ENCODE measurements at places on chromosomes 2 and 18.

DNA sequence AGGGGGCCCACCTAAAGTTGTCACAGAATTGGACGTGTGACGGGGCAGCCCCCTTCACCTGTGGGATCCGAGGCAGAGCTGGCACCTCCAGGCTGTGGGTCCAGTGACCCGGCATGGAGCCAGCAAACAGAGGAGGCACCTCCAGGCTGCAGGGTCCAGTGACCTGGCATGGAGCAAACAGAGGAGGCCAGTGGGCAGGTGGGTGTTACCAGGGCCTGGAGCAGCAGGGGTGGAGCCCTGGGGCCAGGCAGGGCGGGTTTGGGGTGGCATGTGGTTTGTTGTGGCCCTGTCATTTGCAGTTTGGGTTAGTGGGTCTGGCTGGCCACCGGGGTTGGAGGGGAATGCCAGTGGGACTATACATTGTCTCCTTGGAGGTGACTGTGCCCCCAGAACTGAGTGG, 68.2 kb downstream of the HPCAL1 start:
- no peak for DNase-seq

DNA sequence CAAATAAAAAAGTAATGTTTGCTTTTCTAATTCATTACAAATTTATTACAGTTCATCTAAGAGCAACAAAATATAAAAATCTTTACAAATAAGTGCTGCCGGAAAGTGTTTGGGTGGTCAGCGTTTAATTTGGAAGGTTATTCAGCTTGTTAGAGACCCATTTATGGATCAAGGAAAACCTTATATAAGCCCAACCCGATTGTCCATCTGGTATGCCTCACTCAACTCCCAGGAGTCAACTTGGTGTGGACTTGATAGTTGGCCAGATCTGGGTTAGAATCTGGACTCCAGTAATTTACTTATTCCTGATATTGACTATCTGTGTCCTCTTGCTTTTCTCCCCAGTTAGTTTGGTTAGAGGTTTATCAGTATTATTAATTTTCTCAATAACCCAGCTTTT, 106.2 kb downstream of the KCTD1 start:
- no peak for DNase-seq

DNA sequence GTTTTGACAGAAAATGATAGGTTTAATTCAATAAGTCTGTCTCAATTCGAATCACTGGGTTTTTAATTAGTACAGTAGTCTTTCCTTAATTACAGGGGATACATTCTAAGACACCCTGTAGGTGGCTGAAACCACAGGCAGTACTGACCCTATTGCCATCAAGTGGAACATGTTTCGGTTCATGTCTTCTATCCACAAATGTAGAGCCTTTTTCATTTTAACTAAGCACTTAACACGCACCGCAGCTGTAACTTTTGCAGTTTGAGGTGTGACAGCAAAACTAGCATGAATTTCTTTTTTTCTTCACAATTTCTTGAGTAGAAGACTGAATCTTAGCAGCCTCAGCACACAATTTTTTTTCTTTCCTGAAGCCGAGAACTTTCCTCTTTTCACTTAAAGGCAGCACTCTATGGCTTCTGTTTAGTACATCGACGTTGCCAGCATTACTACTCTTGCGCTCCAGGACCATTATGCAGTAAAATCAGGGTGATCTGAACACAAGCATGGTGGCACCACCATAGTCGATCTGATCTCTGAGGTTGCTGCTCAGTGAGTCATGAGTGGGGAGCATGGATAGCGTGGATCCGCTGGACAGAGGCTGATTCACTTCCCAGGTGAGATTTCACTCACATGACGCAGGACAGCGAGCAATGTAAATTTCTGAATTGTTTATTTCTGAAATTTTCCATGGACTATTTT, 805.1 kb downstream of the RNF144A start:
- DNase-seq, result no peak

DNA sequence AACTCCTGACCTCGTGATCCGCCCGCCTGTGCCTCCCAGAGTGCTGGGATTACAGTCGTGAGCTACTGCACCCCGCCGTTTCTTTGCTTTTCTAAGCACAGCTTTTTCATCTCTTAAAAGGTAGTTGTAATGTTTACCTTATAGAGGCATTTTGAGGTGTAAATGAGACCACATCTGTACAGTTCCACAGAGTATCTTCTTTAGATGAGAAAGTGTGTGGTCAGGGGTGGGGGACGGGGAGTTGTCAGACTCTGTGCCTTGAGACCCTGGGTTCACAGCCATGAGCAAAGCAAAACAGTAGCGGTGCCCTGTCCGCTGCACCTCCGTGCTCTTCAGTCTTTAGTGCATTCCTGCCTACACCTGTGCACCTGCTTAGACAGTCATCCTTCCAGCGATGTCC, 251.6 kb downstream of the ZNF407 start:
- DNase-seq, result no peak

DNA sequence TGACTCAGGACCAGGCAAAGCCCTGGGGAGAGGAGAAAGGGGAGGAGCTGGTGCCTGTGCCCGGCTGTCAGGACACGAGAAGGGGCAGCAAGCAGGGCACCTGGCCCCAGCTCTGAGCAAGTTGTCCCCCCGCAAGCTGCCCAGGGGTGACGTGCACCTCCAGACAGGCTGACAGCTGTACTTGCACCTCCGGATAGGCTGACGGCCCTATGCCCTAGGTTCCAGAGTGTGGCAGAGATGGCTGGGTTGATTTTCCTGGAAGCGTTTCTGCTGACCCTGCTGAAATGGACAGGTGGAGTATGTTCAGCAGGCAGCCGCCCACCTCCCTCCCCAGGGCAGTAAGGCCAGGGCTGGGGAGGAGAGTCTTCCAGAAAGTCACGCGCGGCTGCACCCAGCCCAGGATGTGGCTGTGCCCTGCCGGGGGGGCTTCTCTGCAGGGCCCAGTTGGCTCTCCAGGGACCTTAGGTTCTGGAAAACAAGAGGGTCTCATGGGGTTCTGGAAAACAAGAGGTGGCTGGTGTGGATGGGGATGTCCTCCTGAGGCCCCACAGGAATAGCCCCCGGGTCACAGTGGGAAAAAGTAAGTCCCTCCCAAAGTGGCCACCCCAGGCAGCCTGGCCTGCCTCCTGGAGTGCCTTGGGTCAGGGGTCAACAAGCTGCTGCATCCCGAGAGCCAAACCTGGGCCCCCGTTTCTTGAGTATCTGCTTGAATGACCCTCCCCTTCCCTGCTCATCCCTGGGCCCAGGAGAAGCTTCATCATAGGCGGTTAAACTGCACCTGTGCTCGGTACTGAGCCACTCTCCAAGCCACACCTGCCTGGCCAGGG, 71.4 kb upstream of the OTOS start:
- DNase-seq, result no peak

GRCh38 chr18:35118641-35119040, 77.4 kb downstream of the MAPRE2 start:
- no peak for DNase-seq

DNA sequence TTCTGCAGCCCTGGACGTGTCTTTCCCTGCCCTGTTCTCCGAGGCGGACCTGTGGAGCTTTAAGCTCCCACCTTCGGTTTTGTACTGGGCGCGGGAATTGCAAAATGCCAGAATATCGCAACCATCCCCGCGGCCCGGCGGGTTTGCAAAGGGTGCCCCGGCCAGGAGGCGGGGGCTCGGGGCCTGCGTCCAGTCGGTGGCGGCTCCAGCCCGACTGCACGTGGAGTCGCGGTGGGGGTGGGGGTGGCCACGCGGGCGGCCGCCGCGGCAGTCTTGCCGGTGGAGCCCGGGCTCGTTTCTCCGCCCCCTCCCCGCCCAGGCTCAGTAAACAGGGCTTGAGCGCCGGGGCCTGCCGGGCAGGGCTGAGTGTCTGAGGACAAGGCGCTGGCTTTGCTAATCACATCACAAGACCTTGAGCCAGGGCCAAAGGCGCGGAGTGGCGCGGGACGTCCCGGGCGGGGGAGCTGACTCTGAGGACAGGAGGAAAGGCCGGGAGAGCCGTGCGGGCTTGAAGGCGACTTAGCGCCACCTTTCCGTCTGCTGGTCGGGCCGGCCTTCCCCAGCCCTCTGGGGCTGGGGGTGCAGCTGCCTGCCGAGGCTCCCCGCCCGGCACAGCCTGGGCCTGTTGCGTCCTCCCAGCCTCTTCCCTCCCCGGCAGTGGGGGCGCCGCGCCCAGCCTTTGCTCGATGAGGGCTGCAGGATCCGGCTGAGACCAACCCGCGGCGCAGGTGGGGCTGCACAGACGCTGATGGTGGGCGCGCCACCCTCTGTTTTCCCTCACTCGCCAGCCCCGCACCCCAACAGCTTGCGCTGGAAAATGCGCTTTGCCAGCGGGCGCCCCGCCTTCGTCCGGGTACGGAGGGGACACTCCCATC, 786 bp upstream of the ZFP36L2 start:
- DNase-seq, result peak; percentile 99

DNA sequence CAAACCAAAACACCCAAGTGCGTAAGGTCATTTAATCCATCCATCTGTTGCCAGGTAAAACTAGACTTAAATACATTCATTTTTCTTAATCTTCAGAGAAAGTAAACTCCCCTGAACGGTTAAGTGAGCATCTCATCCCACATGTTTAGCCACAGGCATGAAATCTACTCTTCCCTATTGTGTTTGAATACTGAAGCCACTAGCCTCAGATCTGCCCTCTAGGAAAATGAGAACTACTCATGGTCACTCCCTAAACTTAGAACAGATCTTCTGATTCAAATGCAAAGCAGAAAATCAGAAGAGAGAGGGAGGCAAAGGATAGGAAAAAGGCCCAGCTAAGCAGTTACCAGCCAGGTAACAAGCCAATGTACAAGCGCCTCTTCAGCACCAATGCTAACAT, 7.1 kb downstream of the TMEM247 start:
- no peak for DNase-seq

- DNase-seq, result no peak
Observed at GRCh38 chr2:140353541-140353940, 1573.4 kb upstream of the NXPH2 start.

GRCh38 chr2:168892327-168892726, 2.1 kb upstream of the SPC25 start:
- no peak for DNase-seq
